ENCODE measurements at places on chromosomes 4 and X.

GRCh38 chr4:173661001-173661400, 131.0 kb upstream of the HAND2 start:
- no peak for DNase-seq

- DNase-seq, result no peak
Observed at GRCh38 chrX:42195506-42195905, 272.2 kb upstream of the CASK start.

DNA sequence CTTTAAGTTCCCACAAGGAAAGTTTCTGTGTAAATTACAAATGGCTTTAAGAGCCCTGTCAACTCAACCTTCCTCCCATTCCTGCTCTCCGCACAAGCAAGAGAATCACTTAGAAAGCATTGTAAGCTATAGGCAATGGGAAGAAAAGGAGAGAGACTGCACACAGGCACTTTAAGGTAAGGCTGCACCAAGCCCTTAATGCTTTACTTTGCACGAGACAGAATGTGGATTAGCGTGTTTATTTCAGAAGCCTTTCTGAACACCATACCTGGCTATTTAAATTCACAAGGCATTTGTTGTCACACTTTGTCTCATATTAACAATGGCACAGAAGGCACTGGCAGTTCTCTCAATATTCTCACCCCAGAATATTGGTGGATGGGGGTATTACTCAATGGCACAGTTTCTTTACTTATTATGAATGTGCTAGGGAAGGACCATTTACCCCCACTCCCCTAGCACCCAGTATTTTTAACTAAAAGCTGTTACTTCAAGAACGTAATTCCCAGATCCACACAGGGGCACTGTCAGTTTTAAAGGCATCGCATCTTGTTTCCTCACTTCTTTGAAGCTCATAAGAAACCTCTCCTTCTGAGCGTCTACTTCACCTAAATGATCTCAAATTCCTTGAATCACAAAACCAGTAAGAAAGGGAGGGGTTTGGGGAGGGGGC, 150.0 kb downstream of the MAML3 start:
- no peak for DNase-seq

GRCh38 chr4:41167191-41167590, 47.2 kb downstream of the APBB2 start:
- DNase-seq, result no peak

GRCh38 chrX:120356084-120356483, 5.8 kb upstream of the ATP1B4 start:
- DNase-seq, result no peak

- no peak for DNase-seq
Observed at GRCh38 chr4:167918077-167918476, 174.3 kb upstream of the ANXA10 start.

- no peak for DNase-seq
Observed at GRCh38 chrX:17187136-17187756, 187.8 kb upstream of the NHS start.

GRCh38 chr4:18419780-18420179, 398.2 kb upstream of the LCORL start:
- no peak for DNase-seq

DNA sequence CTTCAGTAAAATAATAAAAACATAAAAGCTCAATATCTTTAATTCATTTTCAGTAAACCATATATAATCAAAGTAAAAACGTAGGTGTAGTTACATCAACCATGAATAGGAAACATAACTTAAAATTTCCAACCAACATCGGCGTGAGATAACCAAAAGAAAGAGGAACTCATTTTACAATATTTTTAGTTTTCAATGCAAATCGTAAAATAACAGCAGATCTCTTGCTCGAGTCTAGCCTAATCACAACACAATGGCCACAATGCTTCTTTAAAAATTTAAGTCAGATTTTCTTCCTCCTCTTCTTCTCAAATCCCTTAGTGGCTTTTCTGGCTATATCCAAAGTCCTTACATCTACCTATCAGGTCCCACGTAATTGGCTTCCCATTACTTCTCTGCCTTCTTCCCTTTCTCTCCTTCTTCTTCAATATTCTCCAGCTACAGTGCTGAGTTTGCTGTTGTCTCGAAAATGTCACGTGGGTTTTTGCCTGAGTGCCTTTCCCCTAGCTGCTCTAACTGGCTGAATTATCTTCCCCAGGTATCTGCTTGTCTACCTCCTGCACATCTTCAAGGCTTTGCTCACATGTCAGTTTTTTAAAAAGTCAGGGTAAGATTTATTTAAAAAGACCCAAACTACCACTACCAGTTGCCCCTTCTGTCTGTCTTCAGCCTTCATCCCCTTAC, 90.9 kb upstream of the BANK1 start:
- no peak for DNase-seq
